ENCODE measurements at places on chromosomes 4 and X. TPM values are rescaled to one million over a fixed set of nuclear protein-coding genes. Genes with fewer than 3 reads are reported as not detected.

DNA sequence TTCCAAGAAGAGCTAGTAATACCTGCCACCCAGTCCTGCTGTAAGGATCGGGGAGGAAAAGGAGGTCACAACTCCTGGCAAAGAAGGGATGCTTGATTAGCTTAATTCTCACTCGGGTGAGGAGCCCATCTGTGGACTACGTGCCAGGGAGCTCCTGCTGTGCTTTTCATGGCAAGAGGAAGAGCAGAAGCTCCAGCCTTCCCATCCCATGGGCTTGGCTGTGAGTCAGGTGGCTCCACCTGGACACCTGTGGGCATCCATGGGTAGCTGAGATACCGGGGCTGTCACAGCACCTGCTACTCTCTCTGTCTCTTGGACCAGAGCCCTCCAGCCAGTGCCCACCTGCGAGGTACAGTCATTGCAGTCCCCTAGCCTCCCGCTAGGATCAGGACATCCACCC lies 18.0 kb downstream of the CLNK start:
- H3K4me1 ChIP-seq = peaks cover 8% of the 10 kb centered on the region
- DNase-seq = no peak
- H3K27me3 ChIP-seq = no peaks in the 10 kb centered on the region
- H3K27ac ChIP-seq = no peak overlapping the region
- no peak overlapping the region for H3K4me3 ChIP-seq

- H3K27ac ChIP-seq = peak overlapping the region; percentile 96
- no peaks in the 10 kb centered on the region for H3K36me3 ChIP-seq
- no peaks in the 10 kb centered on the region for H3K27me3 ChIP-seq
- peak; percentile 60 for DNase-seq
- H3K4me1 ChIP-seq = peaks cover 20% of the 10 kb centered on the region
- peak overlapping the region; percentile 82 for H3K4me3 ChIP-seq
Measured at GRCh38 chr4:139300431-139301112, 733 bp upstream of the NAA15 start.

- no peak for DNase-seq
- no peaks in the 10 kb centered on the region for H3K4me1 ChIP-seq
- no peak overlapping the region for H3K4me3 ChIP-seq
- no peaks in the 10 kb centered on the region for H3K27me3 ChIP-seq
- no peaks in the 10 kb centered on the region for H3K36me3 ChIP-seq
- H3K27ac ChIP-seq = no peak overlapping the region
Measured at GRCh38 chrX:40975951-40976350, 109.3 kb upstream of the USP9X start.

GRCh38 chrX:130165703-130166502 lies at the start of gene AIFM1:
AIFM1 (minus strand) TSS chrX:130165841; CDS start chrX:130165656, 185 bp downstream.
- no peaks in the 10 kb centered on the region for H3K36me3 ChIP-seq
- peak within 1 kb of the TSS; percentile 91 for H3K27ac ChIP-seq
- H3K4me1 ChIP-seq = no peaks in the 10 kb centered on the region
- DNase-seq = peak; percentile 97
- H3K27me3 ChIP-seq = no peaks in the 10 kb centered on the region
- H3K4me3 ChIP-seq = peak within 1 kb of the TSS; percentile 52

GRCh38 chr4:100977746-100978397 lies 369.5 kb downstream of the PPP3CA start:
- DNase-seq = no peak
- H3K4me1 ChIP-seq = no peaks in the 10 kb centered on the region
- no peak overlapping the region for H3K4me3 ChIP-seq
- H3K27ac ChIP-seq = no peak overlapping the region
- no peaks in the 10 kb centered on the region for H3K27me3 ChIP-seq
- no peaks in the 10 kb centered on the region for H3K36me3 ChIP-seq

Gene THAP6
- 22.2 TPM for polyA plus RNA-seq

Gene SH2D1A
- polyA plus RNA-seq = not detected

Gene DOK7
- 14.4 TPM for polyA plus RNA-seq

Gene RAB40AL
- polyA plus RNA-seq = 0.87 TPM

Gene JCHAIN
- 0.61 TPM for polyA plus RNA-seq

Gene SSX3
- not detected for polyA plus RNA-seq
